ENCODE measurements at places on chromosomes 6 and 20.

DNA sequence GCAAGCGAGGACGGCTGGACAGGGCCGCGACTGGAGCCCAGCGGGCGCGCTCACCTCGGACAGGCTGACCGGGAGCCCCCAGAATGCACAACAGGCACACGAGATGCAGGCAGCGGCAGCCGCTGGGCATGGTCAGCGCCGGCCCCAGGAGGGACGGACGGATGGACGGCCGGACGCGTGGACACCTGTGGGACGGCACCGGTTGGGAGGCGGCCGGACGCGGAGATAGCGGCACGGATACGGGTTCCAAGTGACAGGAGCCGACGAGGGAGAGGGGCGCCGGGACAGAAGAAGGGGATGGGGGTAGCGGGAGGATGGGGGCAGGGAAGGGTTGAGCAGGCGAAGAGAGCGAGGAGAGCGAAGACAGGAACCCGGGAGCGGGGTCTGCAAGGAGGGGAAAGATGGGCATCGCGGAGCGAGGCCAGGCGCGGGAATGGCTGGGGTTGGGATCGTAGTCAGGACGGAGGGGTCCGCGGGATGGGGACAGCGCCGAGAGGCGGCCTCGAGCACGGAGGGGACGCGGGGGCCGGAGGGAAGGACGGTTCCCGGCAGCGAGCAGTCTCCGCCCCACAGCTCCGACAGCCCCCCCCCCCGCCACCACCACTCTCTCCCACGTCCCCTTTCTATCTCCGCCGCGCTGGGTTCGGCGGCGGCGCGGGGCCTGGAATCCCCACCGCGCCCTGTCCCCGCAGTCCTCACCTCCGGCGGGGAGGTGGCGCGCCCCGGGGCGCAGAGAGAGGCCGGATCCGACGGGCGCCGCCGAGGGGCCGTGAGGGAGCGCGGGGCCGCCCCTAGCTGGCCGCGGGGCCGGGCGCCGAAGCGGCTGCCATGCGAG lies 435 bp downstream of the DLK2 start:
- DNase-seq, result no peak

GRCh38 chr6:168528474-168529095 lies 87.6 kb downstream of the SMOC2 start:
- no peak for DNase-seq

- no peak for DNase-seq
Measured at GRCh38 chr20:49510562-49511122, 28.2 kb upstream of the KCNB1 start.

- no peak for DNase-seq
Measured at GRCh38 chr6:137237413-137238170, 18.4 kb upstream of the IFNGR1 start.

DNA sequence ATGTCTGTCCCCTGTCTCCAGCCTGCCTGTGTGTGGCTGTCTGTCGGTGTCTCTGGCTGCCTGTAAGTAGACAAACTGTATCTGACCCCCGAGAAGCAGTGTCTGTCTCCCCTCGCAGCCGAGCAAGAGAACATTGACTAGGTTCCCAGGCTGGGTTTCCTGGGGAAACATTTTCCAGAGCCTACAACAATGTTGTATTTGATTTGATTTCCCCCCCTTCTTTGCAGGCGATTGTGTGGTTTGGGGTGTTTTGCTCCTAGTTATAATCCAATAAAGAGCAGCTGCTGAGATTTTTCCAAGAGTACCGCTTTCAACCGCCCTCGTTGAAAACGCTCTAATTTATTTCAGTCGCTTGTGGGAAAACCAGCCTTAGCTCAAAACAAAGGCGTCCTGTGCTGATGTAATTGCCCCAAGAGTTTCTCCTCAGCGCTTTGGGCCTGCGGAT lies 92.6 kb downstream of the CDC5L start:
- no peak for DNase-seq

DNA sequence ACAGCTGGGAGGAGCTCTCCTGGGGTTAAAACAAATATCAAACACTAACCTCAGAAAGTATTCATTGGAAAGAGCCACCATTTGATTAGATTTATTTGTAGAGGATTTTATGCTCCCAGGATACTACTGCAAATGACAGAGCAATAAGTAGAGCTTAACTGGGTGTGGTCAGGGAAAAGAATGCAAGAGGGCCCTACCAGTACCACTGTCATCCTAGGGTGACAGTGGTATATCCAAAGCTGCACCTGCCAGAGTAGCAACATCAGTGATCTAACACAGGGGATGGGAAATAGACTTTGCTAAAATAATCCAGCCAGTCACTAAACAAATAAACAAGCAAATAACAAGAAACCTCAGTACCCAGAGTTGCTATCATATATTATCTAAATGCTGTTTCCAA lies 29.7 kb downstream of the ERGIC3 start:
- DNase-seq, result no peak

- no peak for DNase-seq
Measured at GRCh38 chr6:152502421-152503188, 134.6 kb downstream of the SYNE1 start.

DNA sequence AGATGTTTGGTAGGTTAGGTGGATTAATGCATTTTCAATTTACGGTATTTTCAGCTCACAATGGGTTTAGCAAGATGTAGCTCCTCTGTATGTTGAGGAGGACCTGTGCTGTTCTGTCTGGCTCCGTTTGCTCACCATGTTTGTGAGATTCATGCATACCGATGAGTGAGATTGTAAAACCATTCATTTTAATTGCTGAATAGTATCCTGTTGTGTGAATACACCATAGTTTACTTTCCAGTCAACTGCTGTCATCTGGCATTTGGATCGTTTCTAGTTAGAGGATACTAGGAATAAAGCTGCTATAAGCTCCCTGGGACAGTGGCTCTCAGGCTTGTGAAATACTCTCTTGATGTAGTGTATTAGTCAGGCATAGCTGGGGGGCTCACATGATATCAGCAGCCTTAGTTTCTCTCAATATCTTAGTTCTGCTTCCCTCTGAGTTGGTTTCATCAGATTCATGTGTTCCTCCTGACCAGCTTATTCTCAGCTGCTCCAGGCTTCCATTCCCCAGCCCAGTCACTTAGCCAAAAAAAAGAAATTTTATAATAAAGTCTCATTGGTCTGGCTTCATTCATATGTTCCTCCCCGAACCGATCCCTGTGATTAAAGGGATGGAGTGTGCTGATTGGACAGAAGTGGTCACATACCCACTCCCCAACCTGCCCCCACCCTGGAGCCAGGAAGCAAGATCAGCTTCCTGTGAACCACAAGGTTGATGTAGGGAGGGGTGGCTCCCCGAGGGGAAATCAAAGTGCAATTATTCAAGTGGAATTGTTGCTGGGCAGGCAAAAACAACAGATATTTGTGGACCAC lies 10.9 kb upstream of the B4GALT5 start:
- DNase-seq, result no peak

- no peak for DNase-seq
Measured at GRCh38 chr6:136150961-136151360, 99.2 kb downstream of the MTFR2 start.

GRCh38 chr20:49160057-49160929 lies 27.8 kb downstream of the STAU1 start:
- no peak for DNase-seq

DNA sequence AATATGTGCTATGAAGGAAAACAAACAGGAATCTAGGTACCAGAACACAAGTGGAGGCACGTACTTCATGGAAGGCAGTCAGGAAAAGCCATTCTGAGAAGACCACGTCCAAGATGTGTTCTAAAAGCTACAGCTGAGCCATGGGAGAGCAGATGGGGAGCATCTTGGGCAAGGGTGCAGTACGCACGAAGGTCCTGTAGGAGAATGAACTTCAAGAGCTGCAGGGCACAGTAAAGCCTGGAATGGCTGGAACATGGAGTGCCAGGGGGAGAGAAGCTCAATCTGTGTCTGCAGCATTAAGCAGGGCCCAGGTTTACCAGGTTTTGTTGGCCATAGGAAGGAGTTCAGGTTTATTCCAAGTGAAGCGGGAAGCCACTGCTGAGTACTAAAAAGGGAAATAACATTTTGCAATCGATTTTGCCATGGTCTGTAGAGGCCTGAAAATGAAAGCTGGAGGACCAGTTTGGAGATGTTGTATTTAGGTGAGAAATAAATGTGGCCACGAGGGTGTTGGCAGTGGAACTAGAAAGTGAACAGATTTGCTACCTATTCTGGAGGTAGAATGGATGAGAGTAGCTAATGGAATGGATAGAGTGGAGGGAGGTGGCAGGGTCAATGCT lies 29.9 kb downstream of the ADTRP start:
- DNase-seq, result no peak

- no peak for DNase-seq
Measured at GRCh38 chr6:106823732-106824351, 150.7 kb downstream of the CD24 start.

DNA sequence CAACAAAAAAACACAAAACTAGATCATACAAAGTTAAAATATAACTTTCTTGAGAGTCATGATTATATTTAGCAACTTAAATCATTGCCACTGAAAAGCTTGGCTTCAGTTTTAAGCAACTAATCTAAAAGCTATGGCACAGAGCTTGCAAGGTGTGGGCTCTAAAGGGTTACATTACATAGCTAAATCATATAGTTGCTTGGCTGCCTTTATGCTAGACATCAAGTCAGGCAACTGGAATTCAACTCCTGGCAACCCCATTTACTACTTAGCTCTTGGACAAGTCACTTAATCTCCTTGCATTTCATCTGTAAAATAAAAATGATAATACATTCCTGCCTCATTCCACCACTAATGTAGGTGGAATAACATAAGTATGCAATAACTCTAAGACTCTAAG lies 40.9 kb upstream of the GCM1 start:
- DNase-seq, result no peak

DNA sequence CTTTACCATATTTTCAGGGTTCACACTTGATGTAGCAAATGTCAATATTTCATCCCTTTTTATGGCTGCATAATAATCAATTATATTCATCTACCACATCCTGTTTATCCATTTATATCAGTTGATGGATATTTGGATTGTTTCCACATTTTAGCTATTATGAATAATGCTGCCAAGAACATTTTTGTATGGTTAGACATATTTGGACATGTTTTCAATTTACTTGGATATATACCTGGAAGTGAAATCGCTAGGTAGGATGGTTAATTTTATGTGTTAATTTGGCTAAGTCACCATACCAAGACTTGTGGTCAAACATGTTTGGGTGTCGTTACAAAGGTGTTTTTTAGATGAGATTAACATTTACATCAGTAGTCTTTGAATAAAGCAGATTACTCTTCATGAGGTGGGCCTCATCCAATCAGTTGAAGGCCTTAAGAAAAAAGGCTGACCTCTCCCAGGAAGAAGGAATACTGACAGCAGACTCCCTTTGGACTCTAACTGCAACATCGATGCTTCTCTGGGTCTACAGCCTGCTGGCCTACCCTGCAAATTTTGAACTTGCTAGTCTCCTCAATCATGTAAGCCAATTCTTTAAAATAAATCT lies 196.5 kb downstream of the BACH2 start:
- DNase-seq, result no peak

GRCh38 chr6:12289933-12290820 lies at the start of gene EDN1:
Gene EDN1, plus strand, starts transcription at chr6:12290361. Its CDS starts 269 bp downstream, at chr6:12290630.
- DNase-seq, result peak; percentile 16

- DNase-seq, result no peak
Measured at GRCh38 chr6:89482126-89482525, 49.2 kb downstream of the ANKRD6 start.

- no peak for DNase-seq
Measured at GRCh38 chr20:4192378-4193068, 177.2 kb upstream of the RNF24 start.

DNA sequence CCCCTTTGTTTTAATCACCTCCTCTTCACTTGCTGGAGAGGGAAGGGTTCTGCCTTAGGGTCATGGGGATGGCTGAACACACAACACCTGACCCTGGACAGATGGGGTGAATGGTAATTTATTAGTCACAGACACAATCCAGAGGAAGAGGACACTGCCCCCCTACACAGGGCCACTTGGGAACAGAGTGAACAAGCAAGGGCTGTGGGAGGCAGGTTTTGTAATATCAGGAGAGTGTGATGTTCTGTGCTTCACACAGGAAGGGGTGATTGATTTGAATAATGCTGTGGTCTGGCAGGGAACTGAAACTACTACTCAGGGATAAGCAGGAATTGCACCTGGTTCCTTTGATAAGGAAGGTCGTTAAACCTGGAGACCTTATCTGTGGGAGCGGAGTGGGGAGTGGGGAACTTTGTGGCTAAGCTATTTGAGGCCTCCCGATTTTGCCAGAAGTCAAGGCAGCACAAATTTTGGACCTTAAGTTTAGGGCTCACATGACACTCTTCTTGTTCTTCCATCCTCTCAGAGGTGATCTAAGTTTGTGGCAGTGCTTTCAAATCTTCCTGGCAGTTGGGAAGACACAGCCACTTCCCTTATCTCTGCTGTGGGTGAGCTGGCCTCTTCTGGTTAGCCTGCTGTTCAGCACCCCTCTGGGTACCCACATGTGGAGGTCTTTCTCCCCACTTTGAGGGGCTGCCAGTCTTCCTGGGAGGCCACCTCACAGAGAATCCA lies 77.8 kb downstream of the CD164 start:
- DNase-seq, result no peak

- DNase-seq, result no peak
Measured at GRCh38 chr20:48601798-48602197, 226.0 kb downstream of the PREX1 start.

GRCh38 chr6:154715446-154715845 lies 17.8 kb upstream of the SCAF8 start:
- no peak for DNase-seq

DNA sequence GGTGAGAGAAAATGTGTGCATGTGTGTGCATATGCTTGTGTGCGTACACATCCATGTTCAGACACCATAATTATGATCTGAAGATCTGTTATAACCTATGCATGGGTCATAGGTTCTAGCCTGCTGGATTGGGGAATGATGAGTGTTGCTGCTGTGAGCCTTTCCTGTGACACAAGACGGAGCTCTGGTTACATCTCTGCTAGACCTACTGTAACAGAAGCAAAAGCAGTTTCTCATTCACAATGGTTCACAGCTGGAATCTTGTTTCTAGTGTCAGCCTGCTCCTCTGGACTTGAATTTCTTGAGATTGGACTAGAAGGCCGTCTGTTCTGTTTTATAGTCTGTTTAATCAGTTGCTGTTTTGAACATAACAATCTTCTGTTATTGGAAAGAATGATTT lies 40.1 kb downstream of the DEFB114 start:
- DNase-seq, result no peak

GRCh38 chr6:11812951-11813350 lies 34.3 kb upstream of the ADTRP start:
- no peak for DNase-seq

DNA sequence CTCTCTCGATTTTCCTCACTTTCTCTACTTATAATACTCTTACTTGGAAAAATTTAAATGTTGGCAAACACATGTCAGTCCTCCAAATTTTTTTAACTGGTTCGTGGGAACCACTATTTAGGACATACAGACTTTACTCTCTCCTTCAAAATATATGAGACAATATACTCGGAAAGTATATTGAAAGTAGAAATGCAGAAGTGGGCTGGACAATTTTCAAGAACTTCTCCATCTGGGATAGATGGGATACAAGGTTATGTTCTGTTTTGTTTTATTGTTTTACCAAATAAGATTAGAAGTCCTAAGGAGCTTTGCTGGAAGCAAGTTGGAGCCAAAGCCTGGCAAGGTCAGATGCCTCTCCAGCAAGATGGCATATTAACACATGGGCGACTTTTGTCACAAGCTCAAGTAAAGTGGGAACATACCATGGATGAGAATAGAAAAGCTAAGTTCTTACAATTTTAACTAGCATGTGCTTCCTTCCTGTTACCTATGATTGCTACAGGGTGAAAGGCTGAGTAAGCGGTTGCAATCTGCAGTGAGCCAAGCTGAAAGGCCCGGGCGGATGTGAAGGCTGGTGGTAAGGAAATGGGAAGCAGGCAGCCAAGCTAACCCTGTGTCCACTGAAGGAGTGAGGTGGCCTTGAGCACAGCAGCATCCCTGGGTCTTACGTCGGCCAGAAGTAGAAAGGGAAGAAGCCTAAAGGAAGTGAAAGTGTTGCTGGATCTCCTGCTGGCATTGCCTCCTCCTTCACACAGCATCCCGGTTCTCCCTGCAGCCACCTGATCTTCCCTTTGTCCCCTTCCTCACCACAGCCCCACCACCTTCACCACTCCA lies 7.1 kb downstream of the MAP3K5 start:
- no peak for DNase-seq
